ENCODE measurements at places on chromosomes 1 and 21.

- no peak for DNase-seq
These were observed 52.6 kb downstream of the TRABD2B start for GRCh38 chr1:47944561-47944960.

DNA sequence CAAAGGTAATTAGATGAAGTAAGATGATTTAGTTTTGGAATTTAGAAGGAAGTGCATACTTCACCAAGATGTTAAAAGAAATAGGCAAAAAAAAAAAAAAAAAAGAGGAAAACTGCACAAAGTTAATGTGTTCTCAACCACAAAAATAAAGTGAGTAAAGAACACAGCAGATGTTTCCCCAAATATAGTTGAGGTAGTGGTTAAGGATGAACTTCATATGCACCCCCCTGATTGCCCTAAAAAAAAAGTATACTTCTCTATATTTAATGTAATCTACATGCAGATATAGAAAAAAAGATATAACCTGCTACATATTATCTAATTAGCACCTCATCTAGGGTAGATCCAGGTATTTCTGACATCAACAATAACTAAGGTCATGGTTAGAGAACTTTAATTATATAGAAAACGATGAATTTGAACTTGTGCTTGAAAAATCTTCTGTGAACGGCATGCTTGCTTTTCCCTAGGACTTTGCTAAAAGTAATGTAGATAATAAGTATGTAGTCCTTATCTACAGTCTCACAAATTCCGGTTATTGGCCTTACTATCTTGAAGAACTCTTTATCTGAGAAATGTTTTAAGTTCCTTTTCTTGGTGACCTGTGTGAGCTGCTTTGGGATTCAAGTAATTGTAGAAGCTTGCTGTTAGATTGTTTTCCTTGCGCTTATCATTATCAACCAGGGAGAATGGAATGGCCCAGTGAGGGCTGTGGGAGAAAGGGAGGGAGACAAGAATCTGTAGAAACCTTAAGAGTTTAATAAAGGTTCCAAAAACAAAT is 70.1 kb upstream of the LRRC7 start:
- DNase-seq: no peak

DNA sequence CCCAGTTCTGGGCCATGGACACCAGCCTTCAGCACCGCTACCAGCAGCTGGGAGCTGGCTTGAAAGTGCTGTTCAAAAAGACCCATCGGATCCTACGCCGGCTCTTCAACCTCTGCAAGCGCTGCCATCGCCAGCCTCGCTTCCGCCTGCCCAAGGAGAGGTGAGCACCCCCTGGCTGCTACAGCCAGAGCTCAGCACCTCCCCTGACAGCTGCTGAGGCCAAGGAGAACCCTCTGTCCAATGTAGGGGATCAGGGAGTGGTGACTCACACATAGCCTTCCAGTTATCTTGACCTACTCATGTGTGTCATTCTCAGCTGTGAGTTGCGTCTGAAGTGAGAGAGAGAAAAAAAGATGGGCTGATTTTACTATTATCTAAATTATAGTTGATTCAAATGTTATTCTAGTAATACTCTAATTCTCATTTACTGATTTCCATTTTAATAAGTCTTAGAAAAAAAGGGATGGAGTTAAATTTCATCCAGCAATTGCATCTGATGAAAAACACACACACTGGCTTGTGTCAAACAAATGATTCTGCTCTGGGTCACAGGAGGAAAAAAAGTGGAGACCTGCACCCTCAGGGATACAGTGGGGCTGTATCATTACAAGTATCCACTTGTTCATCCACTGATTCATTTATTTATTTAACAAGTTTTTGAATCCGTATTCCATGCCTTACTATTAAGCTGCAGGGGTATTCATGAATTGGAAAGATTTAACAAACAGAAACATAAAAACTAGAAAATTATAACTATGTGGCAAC is 108.0 kb downstream of the BRINP2 start:
- DNase-seq: no peak

- DNase-seq: no peak
These were observed 254.0 kb upstream of the RUNX1 start for GRCh38 chr21:35303085-35303484.

DNA sequence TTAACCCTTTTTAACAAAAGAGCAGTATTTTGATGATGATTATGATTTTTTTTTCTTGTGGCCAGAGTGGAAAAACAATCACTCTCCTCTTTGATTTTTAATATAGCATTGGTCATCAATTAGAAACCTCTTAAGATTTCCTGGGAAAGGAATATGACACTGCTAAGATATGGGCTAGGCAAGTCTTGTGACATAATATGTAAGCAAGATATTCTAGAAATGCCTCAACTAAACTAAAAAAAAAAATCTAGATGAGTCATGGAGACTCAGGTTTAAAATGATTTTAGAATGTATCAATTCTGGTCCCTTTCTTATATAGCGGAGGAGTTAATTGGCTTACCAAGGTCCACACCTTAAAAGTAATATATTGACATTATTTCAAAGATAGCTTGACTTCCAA is 60.3 kb upstream of the JUN start:
- DNase-seq: no peak
